Epithelial cell of esophagus (primary cell): ENCODE measurements at places on chromosomes 7 and 10.

GRCh38 chr10:24843256-24843655, 109.2 kb downstream of the PRTFDC1 start:
- peak; percentile 24 for DNase-seq

- DNase-seq = no peak
Observed at GRCh38 chr7:5700391-5700985, 81.0 kb downstream of the RNF216 start.

DNA sequence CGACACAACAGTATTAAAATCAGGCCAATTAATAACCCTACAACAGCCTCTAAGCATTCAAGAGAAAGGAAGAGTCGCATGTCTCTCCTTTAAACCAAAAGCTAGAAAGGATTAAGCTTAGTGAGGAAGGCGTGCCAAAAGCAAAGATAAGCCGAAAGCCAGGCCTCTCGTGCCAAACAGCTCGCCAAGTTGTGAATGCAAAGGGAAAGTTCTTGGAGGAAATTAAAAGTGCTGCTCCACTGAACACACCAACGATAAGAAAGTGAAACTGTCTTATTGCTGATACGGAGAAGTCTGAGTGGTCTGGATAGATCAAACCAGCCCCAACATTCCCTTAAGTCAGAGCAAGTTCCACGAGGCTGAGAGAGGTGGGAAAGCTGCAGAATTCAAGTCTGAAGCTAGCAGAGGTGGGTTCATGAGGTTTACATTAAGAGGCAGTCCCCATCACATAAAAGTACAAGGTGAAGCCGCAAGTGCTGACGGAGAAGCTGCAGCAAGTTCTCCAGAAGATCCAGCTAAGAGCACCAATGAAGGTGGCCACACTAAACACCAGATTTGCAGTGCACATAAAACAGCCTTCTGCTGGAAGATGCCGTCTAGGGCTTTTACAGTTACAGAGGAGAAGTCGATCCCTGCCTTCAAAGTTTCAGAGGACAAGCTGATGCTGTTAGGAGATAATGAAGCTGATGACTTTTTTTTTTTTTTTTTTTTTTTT, 194.8 kb downstream of the MAD1L1 start:
- DNase-seq = no peak

- no peak for DNase-seq
Observed at GRCh38 chr10:75353183-75353582, 48.4 kb downstream of the ZNF503 start.

DNA sequence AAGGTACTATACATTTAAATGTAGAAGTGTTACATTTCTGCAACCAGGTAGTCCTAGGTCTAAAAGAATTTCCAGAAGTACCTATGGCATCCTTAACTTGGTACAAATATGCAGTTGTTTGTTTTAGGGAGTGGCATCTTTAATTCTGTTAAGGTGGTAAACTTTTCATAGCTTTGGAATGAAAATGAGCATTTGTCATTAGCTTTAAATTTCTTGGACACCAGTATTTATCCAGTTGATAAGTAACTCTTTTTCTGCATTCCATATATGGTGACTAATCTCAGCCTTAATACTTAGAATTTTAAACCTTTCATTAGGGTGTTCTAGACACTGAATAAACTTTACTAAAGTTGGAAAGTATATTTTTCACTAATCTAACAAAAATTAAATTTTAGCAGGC, 10.8 kb downstream of the SLF2 start:
- peak; percentile 7 for DNase-seq

- no peak for DNase-seq
Observed at GRCh38 chr7:96205665-96206064, 116.2 kb downstream of the SLC25A13 start.

GRCh38 chr10:27663621-27664020, 82.0 kb downstream of the MKX start:
- no peak for DNase-seq

DNA sequence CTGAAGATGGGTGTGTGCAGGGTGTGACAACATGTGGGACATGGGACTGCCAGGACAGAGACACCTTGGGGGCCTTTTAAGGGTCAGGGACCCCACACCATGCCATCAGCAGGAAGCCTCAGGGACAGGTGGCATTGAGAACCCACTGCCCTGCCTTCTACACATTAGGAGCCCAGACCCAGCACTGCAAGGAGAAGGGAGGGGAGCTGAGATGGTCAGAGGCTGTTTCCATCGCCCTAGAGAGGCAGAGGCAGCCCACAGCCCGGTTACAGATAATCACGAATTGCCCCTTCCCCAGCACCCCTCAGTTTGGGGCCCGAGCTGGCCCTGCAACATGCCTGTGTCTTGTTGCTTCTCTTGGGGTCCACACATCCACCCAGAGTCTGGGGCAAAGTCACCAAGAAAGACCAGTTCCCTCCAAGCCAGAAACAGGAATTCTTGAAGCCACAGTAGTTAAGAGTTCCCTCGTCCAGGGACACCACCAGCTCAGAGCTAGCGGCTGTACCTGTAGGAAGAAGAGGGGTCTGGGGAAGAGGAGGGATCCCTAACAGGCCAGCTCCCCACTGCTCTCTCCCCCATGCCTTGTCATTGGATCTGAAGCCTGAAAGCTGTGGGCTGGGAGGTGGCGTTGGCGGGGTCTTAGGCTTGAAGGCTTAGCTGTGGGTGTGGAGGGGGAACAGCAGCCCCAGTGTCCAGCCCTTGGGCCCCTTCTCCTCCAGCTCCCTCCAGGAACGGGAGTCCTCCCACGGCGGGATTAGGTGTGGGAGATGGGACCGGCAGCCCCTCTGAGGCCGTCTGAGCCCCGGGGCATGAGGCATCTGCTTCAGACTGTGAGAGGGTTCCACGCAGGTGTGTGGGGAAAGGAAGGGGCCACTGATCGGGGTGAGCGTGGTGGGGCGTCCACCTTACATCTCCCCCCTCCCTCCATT, 44.8 kb upstream of the ELFN1 start:
- DNase-seq = no peak

- DNase-seq = no peak
Observed at GRCh38 chr10:15141136-15142054, 27.1 kb downstream of the NMT2 start.

DNA sequence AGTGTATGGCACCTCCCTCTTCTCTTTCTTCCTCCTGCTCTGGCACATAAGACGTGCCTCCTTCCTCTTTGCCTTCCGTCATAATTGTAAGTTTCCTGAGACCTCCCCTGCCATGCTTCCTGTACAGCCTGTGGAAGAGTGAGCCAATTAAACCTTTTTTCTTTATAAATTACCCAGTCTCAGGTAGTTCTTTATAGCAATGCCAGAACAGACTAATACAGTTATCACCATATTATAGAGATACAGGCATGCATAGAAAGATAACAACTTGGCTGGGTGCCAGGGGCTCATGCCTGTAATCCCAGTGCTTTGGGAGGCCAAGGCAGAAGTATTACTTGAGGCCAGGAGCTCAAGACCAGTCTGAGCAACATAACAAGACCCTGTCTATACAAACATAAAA, 53.2 kb downstream of the GCC1 start:
- no peak for DNase-seq

GRCh38 chr7:137657476-137658189, 189.1 kb downstream of the DGKI start:
- no peak for DNase-seq

DNA sequence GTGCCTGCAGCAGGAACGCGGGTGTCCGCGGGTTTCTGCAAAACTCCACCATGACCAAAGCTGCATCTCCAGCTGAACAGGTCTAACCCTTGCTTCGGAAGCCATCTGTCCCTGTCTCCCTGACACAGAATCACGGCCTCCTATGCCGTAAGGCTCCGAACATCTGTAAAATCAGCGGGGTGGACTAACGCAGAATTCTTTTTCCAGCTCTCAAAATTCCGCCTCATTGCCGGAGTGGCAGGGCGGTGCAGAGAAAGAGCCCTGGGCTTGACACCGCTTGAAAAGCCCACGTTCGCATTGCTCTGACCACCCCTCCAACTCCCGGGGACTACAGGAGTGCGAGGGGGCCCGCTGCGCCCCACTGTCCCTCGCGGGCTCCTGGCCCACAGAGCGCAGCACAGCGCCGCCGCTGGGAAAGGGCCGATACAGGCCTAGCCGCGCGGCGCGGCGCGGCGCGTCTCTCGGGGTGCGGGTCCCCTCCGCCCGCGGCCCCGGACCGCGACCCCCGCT, 409 bp downstream of the DNMBP start:
- peak; percentile 57 for DNase-seq

- peak; percentile 66 for DNase-seq
Observed at GRCh38 chr7:143407287-143408251, 1.1 kb downstream of the EPHA1 start.

- no peak for DNase-seq
Observed at GRCh38 chr10:21687266-21688008, 153.4 kb downstream of the MLLT10 start.

- DNase-seq = peak; percentile 47
Observed at GRCh38 chr10:78672918-78673317, 395.8 kb upstream of the ZMIZ1 start.

- no peak for DNase-seq
Observed at GRCh38 chr7:90738249-90738648, 142.1 kb downstream of the CDK14 start.

DNA sequence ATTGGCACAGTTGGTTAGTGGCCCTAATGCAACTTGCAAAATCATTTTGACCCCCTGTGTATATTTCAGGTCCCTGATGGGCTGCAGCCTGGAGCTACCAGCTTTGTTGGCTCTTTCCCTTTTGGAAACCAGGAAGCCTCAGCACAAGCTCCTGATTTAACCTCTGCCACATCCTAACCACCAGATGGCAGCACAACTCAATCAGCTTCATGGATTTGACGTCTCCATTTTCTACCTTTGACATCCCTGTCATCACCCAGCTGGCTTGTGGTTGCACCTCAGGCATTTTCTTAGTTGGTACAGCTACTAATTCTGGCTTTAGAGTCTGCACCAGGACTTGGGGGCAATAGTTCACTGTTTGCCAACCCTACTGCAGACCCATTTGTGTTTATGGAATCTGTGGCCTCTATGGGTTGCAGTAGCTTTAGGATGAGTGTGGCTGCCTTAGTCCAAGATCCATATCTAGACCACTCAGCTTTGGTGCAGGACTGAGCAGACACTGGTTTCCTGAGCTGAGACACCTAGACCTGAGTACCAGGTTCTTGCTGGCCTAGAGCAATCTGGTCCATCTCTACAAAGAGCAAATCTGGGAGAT, 456.2 kb downstream of the REEP3 start:
- DNase-seq = peak; percentile 61

- DNase-seq = no peak
Observed at GRCh38 chr7:73669288-73669701, 1.7 kb downstream of the VPS37D start.

GRCh38 chr10:3042589-3042988, 24.8 kb upstream of the PFKP start:
- no peak for DNase-seq

DNA sequence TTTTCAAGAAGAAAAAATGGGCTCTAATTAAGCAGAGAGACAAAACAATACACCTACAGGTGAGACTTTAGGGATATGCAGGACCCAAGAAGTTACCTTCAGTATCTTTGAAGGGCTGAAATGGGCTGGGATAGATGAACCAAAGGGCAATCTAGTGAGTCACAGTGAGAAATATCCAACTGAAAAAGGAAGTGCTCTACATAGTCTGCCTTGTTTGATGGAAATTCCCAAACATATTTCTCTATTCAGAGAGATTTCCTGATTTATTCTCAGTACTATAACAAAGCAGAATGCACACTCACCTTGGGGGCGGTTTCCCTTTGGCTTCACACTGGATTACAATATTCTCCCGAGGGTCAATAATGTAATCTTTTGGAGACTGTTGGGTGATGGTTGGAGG, 104.1 kb upstream of the LAMB4 start:
- peak; percentile 31 for DNase-seq

DNA sequence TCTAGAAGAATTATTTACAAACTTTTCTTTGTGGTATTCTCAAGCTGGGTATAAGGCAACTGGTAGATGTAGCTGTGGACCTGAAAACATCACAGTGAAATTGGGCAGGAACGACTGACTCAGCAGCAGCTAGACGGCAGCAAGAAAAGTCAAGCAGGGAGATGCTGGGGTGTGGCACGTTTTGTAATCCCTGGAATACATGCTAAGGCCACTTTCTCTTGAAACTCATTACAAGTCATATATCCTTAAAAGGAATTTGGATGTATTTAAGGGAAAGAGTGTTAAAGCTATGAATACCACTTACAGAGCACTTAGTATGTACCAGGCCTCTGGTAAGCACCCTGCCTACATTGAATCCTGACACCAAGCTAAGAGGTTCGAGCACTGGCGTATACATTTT, 17.4 kb downstream of the BEND7 start:
- peak; percentile 49 for DNase-seq

DNA sequence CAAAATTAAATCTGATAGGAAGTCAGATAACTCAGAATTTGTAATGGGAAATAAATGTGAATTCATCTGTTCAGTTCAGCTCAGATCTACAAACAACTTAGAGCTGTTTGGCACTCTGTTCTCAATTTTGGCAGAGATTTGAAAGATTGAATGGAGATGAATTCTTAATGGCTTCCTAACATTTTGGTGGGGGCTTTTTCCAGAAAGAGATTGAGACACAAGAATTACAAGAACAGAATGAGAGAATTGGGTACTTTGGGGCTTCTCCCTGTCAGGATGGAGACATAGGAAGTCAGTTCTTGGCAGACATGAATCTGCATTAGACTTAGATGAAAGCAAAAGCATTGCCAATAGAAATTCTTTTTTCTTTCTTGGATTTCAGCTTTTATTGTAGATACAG, 39.0 kb upstream of the PTPRZ1 start:
- DNase-seq = no peak

GRCh38 chr10:71161425-71161824, 50.9 kb upstream of the UNC5B start:
- peak; percentile 52 for DNase-seq

DNA sequence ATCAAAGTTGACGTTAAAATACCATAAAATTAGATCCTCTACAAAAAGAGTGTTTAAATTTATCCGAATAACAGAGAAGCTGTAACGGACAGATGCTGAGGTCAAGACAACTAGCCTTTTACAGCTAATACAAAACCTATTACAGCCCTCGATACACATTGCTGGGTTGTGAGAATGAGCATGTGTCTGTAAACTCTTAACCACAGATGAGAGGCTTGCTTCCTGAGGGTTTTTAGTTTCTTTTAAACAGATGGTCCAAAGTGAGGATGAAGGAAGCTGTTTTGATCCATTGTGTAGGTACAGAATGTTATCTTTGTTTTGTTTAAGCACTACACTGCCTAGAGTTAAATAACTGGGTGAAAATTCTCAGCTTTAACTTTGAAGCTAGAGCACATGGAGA, 578.2 kb downstream of the PARD3 start:
- no peak for DNase-seq

- DNase-seq = no peak
Observed at GRCh38 chr10:73167458-73167782, 388 bp downstream of the ECD start.

DNA sequence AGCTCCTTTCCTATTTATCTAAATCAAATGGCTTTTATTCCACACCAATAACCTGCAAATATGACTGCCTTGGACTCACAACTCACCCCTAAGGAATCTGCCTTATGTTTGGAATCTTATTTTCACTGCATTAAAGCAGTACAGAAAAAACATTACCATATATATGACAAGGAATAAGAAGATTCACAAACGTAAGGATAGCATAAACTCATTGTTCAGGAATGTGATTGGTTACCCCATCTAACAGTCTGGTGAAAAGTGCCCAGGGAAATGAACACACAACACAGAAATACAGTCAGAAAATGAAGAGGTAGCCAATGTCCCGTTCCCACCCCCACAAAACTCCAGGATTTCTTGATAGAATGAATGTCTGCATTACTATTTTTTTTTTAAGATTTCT, 2.0 kb downstream of the PPP3CB start:
- DNase-seq = peak; percentile 54

- DNase-seq = no peak
Observed at GRCh38 chr10:11493646-11494045, 117.8 kb downstream of the USP6NL start.
